ENCODE measurements at places on chromosomes 6 and 20. TPM values are rescaled to one million over a fixed set of nuclear protein-coding genes. Genes with fewer than 3 reads are reported as not detected.
A peak's percentile ranks its signal among the peaks of the same experiment; 100 is the strongest.

- DNase-seq, result no peak
Measured at GRCh38 chr6:126173265-126173664, 166.7 kb upstream of the CENPW start.

ARHGAP40 gene
- not detected for total RNA-seq

DNA sequence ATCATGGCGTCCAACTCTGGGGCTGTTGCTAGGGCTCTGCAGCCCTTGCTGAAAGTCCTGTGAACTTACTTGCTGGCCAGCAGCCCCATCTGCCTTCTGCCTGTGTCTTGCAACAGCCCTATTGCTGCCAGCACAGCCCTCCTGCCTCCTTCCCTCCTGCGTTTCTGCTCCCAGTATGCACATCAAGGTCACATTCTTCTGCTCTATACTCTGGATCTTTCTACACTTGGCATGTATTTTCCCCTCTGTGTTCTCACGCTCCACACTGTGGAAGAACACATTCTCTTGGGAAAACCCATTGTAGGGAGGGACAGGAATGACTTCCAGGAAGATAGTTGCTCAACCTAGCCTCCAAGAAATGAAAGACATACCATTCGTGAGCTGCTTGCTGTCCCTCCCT is 80.9 kb upstream of the PHACTR2 start:
- DNase-seq, result no peak

PI16 gene
- total RNA-seq, result not detected

DNA sequence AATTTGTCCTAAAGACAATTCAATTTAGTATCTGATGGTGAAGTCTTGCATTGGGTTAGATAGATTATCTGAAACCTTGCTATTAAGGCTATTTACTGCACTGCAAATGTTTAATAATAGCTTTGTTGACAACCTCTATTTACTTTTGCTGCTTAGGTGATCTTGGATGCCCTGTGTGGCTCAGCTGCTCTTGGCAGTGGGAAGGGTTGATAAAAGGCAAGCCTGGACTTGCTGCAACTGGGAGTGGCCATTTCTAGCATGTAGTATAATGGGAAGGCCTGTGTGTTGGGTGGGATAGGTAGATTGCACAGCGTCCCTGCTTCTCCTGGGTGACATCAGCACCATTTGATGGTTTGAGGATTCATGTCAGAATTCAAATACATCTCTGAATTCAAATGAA is 49.1 kb downstream of the ARMC2 start:
- no peak for DNase-seq

DNA sequence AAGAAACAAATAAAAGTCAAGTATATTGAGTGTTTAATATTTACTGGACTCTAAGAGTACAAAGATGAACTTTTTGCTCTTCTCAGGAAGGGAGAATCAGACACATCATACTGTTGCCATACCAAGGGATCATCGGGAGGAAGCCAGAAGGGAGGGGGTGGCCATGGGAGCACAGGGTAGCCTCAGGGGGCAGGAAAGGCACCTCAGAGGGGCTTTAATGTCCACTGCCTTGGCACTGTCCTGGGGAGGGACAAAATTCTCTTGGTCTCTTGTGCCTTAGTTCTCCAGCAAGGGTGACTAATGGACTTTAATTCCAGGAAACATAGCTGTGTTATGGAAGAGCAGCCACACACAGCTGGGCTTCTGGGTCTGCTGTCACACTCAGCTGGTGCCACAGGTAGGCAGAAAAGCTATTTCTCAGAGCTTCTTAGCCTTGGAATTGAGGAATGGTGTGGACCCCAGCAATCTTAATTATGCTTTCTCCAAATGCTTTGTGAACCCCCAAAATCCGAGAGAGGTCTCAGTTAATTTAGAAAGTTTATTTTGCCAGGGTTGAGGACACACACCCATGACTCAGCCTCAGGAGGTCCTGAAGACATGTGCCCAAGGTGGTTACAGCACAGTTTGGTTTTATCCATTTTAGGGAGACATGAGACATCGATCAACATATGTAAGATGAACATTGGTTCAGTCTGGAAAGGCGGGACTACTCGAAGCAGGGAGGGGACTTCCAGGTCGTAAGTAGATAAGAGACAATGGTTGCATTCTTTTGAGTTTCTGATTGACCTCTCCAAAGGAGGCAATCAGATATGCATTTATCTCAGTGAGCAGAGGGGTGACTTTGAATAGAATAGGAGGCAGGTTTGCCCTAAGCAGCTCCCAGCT is 53.2 kb downstream of the MRAP2 start:
- DNase-seq, result no peak

MCHR2 gene
- total RNA-seq, result not detected

FUT9 gene
- total RNA-seq, result not detected

DNA sequence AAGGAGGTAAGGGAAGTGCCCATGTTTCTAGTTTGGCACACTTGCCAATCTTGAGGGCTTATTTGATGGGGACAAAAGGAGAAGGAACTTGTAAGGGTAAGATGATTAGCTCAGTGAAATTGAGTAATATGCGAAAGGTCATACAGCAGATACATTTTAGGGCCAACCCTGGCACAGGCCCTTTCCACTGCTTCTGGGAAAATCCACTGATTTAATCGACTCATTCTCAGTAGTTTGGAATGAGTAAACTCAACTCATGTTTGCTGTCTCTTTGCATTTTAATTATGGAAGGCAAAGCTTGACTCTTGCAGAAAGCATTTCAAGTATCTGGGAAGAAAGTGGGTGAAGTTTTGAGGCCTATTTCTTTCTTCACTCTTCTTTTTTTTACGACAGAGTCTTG is 20.0 kb downstream of the PHF20 start:
- DNase-seq, result peak; percentile 28

DNA sequence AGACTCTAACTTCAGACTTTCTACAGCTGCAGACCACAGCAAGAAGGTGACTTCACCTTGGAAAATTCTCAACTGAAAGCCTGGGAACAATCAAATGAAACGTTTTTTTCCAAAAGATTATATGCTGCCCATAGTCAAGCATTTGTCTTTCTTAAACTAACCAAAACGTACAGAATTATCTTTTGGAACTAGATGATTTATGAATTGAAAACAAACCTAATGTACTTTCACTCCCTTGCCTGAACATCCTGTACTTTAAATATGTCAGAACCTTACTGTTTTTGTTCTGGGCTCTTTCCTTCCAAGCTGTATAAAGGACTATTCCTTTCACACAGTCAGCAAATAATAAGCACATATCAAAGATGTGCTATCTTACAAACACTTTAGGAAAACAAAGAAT is 62.4 kb upstream of the TNFAIP3 start:
- DNase-seq, result no peak

- no peak for DNase-seq
Measured at GRCh38 chr20:20564279-20564678, 148.2 kb downstream of the RALGAPA2 start.

- DNase-seq, result no peak
Measured at GRCh38 chr6:1586256-1586655, 23.5 kb upstream of the FOXC1 start.

- DNase-seq, result peak; percentile 64
Measured at GRCh38 chr20:36802326-36803222, 29.0 kb upstream of the DSN1 start.

GRCh38 chr20:5974531-5974930 is 24.1 kb downstream of the MCM8 start:
- DNase-seq, result no peak

PPP1R14C gene
- 0.60 TPM for total RNA-seq

DNA sequence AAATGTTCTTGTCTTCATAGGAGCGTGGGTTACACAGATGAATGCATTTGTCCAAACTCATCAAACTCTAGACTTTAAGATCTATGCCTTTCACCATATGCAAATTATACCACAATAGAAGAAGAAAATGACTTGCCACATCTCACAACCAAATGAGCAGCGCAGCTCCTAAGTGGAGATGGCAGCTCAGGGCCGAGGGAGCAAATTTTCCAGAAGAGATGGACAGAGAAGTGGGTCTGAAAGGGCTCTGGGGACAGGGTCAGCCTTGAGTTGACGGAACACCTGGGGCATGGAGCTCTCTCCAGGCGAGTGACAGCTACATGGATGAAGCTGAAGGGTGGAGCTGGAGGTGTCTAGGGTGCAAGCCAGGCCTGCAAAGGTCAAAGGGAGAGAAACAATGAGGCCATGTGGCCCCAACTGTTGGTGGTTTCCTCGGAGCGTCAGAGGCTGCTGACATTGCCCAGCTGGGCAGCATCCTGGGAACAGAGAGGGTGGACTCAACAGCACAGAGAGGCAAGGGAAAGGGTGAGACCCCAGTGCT is 228.3 kb downstream of the NRN1 start:
- DNase-seq, result no peak

ME1 gene
- 23.1 TPM for total RNA-seq

EYA4 gene
- 0.02 TPM for total RNA-seq

HRH3 gene
- not detected for total RNA-seq

RAET1L gene
- total RNA-seq, result not detected

GRCh38 chr6:89989742-89990141 is 95.5 kb downstream of the GJA10 start:
- DNase-seq, result no peak

DNA sequence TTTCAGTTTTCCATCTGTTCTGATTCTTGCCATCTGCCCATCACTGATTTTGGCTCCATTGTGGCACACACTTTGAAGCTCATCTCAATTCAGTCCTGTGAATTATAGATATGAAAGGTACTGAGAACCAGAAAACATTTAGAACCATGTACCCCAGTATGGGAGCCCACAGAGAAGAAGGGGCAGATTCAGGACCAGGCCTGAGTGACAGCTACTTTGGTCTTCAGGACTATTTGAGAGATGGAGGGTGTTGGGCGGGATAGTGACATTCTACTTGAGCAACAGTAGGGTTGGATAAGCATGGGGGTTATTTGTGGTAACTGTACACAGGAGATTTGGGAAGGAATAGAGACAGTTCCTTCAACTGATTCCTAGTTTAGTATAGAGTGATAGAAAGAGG is 259.2 kb upstream of the MANEA start:
- DNase-seq, result no peak

DNA sequence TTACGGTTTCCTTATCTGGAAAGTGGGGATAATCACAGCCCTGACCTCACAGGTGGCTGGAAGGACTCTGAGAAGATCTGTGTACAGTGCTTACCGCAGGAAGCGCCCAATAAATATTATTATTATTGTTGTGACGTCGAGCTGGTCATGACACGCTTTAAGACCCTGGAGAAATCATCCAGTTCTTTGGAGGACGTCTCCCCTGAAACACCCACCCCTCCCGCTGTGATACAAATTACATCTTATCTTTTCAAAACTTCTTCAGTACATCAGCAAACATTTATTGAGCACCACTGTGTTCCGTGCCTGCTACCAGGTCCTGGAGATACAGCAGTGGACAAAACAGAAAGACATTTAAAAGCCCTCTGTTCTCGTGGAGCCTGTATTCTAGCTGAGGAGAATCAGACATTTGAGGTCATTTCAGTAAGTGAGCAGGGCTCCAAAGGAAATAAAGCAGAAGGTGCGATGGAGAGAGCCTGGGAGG is 118.7 kb downstream of the CEBPB start:
- DNase-seq, result peak; percentile 71

DNA sequence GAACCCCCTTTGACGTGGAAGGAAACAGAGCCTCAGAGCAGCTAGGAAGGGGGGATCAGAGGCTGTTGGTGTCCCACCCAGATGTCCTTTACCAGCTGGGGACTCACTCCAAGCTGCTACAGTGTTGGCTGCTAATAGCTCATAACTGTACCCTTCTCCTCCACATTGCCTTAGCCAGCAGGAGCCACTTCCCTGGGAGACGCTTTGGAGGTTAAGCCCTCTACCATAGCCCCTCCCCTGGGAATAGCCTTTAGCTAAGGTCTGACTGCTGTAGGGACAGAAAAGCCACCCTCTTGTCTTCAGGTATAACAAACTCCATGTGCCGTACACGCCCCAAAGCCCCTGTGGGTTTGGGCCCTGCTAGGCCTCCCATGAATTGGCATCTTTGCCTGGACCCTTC is 238.6 kb downstream of the LRFN2 start:
- no peak for DNase-seq

DNA sequence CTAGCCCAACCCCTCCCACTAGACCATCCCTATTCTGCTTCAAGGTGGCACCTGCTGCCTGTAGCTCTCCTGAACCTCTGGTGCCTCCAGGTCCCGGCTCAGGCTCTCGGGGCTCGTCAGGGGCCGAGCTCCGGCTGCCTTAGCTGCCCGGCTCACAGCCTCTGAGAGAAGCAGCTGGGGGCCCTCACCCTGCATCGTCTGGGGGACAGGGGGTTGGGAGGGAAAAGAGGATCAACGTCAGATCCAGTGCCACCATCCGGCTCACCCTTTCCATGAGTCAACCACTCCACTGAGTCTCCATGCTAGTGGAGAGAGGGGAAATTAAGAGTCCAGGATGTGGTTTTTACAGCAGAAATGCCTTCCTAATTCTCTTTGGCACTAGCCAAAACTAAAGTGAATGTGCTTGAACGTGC is 13.0 kb downstream of the BAG6 start:
- peak; percentile 88 for DNase-seq

IP6K3 gene
- total RNA-seq, result 6.8 TPM

ADGRB3 gene
- total RNA-seq, result not detected

- DNase-seq, result peak; percentile 52
Measured at GRCh38 chr20:59518881-59519706, 85.2 kb upstream of the PHACTR3 start.

PGC gene
- total RNA-seq, result not detected

DNA sequence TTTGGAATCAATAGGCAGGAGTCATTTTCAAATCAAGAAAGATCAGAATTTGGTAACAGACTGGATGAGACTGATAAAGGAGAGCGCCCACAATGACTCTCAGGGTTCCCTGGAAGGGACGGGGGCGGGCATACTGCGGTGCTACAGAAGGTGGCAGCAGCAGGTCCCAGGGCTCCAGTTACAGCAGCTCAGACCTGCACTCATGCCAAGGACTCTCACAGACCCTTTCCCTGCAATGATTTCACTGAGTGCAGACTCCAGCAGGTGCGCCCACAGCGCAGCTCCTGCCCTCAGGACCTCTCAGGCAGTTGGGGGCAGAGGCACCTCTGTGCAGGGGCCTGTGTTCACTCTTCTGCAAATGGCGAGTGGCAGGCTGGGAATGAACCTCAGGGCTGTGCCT is 359.8 kb downstream of the ZFAND3 start:
- DNase-seq, result no peak

PRPH2 gene
- total RNA-seq, result not detected

DNA sequence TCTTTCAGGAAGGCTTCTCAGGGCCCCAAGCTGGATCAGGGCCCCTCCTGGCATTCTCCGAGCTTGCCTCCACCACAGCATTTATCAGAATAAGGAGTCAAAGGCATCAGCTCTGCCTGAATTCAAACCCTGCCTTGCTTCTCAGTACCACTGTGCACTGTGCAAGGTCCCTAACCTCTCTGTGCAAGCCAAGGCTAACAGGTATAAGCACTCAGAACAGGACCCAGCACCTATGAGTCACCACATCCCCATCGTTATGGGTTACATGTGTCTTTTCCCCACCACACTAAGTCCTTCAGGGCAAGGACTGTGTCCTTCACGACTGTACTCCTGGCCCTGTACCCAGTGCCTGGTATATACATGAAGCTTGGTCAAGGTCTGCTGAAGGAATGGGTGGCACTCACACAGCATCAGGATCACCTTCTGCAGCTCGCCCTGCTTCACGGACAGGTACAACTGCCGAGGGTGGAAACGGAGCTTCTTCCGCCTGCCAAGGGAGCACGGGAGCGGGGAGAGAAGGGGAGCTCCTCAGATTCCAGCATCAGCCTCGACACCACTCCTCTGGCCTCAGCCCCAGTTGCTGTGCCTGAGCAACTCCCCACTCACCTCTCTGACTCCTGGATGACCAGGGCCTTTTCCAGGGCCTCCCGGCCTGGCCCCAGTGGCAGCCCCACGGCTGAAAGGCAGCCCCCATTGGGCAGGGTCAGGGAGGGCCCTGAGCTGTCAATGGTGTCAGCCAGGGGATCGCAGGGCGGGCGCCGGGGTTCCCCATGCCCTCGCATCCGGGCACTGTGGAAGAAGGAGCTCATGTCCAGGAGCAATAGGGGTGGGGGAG is 8.6 kb upstream of the SLC44A4 start:
- no peak for DNase-seq

- DNase-seq, result no peak
Measured at GRCh38 chr6:20386218-20386617, 15.5 kb upstream of the E2F3 start.
